Activated CD4-positive, alpha-beta memory T cell treated with anti-CD3 and anti-CD28 coated beads, Interleukin-2, amount 10 ng/mL, durations not matched to agents 7 days and 5 days (primary cell): ENCODE measurements at places on chromosomes 2 and 18. TPM values are rescaled to one million over a fixed set of nuclear protein-coding genes. Genes with fewer than 3 reads are reported as not detected.

Gene CD8B2
- not detected for total RNA-seq

Gene ELOA2
- not detected for total RNA-seq

Gene RNF125
- total RNA-seq = 48.4 TPM

Gene C2orf49
- 23.5 TPM for total RNA-seq

Gene AUP1
- 119 TPM for total RNA-seq

Gene TFCP2L1
- total RNA-seq = 0.28 TPM

Gene HJURP
- 126 TPM for total RNA-seq

Gene DYNAP
- not detected for total RNA-seq
